Fibroblast of mammary gland (primary cell): ENCODE measurements at places on chromosomes 7 and 10.
A peak's percentile ranks its signal among the peaks of the same experiment; 100 is the strongest.

DNA sequence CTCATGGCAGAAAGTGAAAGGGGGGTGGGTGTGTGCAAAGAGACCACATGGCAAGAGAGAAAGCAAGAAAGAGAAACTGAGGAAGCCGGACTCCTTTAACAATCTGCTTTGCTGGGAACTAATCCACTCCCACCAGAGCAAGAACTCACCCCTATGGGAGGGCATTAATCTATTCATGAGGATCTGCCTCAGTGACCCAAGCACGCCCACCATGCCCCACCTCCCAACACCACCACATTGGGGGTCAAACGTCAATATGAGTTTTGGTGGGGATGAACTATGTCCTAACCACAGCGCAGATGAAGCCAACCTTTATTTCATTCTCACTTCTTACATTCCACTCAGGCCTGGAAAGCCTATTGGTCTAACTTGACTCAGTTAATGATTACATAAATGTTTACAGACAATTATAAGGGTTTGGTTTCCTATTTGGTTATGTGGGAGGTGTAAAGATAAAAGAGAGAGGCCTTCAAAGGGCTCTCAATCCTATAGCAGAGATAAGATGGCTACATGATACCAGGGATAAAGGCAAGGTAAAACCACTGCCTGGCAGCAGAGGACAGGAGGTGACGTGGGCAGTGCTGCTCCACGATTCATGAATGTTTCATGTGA, 601.8 kb downstream of the PARD3 start:
- no peak for DNase-seq

- DNase-seq, result no peak
Observed at GRCh38 chr7:147909431-147910148, 681.0 kb upstream of the C7orf33 start.

- no peak for DNase-seq
Observed at GRCh38 chr10:67036808-67037207, 111.0 kb downstream of the LRRTM3 start.

- DNase-seq, result no peak
Observed at GRCh38 chr7:27410812-27411544, 168.4 kb downstream of the EVX1 start.

DNA sequence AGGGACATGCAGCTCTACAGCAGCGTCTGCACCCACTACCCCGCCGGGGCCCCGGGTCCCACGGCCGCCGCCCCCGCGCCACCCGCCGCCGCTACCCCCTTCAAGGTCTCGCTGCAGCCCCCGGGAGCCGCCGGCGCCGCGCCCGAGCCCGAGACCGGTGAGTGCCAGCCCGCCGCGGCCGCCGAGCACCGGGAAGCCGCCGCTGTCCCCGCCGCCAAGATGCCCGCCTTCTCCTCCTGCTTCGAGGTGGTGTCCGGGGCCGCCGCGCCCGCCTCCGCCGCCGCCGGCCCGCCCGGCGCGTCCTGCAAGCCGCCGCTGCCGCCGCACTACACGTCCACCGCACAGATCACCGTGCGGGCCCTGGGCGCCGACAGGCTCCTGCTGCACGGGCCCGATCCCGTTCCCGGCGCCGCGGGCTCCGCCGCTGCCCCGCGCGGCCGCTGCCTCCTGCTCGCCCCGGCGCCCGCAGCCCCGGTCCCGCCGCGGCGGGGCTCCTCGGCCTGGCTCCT, 631 bp downstream of the OTUD1 start:
- no peak for DNase-seq

DNA sequence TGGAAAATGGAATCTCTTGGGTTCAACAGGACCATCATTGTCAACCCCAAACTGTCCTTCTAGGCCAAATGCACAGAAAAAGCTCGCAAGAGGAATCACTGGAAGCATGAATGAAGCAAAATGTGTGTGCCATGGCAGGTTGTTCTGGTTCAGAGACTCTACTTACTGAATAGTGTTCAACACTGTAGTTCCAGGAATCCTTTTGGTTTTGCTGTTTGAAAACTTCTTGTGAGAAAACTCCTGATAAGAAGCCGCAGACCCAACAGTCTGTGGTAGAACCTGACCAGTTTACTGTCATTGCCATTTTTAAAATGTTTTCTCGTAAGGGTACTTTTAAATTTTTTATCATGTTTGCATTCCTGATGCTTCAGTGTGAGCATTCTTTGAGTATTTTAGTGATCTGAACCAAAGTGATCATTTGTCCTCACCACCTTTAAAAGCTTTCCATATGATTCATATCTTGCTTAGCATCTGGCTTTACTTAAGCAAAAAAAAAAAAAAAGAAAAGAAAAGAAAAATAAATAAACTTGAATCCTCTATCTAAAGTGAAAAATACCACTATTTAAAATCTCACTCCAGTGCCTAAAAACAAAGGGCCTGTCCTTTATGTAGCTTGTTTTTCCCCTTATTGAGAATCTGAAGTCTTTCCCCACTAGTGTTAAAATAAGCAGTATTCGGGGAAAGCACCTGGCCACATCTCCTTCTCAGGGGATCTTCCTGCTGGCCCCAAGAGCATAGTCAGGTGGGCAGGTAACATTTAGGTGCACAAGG, 92.4 kb downstream of the WNT2 start:
- peak; percentile 52 for DNase-seq

- DNase-seq, result peak; percentile 47
Observed at GRCh38 chr10:17046989-17047388, 82.6 kb downstream of the CUBN start.

- peak; percentile 43 for DNase-seq
Observed at GRCh38 chr10:26367771-26368170, 70.4 kb upstream of the APBB1IP start.

DNA sequence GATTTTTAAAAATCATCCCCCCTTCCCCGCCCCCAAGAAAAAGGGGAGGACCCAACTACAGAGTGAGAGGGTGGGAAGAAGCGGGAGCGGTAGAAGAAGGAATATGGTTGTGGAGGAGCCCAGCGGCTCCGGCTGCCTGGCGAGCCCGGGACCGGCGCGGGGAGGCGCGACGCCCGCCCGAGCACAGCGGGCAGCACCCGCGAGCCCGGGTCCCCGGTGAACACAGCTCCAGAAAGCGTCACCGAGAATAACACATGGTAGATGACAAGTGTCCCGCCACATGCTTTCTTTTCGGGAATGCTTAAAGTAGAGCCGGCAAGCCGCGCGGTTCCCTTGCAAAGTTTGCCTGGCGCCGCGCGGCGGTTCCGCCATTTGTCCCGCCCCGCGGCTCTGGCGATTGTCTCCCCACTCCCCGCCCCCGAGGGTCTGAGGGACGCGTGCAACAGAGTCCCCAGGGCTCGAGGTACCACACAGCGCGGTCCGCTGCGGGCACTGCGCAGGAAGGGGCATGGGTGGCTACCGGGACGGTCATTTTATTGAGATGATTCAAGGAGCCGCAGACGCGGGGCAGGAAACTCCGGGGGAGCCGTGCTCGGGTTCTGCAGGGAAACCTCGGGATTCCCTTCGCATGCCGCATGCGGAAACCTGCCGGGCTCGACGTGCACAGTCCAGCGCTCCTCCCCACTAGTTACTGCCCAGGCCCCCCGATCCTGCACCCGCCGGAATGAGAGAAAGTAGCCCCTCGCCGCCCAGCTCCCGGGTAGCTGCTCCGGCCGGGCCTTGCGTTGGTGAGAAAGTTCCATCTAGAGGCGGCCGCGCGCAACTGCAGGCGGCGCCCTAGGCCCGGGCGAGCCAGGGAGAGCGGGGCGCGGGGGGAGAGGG, 781 bp upstream of the GRM8 start:
- peak; percentile 28 for DNase-seq

GRCh38 chr10:47147186-47147585, 152.8 kb upstream of the GDF10 start:
- DNase-seq, result no peak

DNA sequence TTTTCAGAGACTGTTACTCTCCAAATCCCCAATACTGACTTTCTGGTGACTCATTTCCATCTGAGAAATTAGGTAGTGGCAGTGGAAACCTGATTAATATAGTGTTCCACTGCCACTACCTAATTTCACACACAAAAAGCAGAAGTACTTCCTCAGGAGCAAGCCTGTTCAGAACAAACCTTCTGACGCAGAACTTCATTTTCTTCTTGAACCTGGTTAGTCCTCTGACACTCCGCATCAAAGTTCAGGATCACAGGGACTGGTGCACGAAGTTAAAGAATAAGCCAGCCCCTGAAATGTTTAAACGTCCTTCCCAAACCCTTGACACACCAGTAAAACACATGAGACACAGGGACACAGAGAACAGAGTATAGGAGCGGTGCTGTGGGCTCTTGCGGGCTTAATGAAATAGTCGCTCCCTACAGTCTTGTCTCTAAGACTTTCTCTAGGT, 4.4 kb downstream of the WDR91 start:
- no peak for DNase-seq

DNA sequence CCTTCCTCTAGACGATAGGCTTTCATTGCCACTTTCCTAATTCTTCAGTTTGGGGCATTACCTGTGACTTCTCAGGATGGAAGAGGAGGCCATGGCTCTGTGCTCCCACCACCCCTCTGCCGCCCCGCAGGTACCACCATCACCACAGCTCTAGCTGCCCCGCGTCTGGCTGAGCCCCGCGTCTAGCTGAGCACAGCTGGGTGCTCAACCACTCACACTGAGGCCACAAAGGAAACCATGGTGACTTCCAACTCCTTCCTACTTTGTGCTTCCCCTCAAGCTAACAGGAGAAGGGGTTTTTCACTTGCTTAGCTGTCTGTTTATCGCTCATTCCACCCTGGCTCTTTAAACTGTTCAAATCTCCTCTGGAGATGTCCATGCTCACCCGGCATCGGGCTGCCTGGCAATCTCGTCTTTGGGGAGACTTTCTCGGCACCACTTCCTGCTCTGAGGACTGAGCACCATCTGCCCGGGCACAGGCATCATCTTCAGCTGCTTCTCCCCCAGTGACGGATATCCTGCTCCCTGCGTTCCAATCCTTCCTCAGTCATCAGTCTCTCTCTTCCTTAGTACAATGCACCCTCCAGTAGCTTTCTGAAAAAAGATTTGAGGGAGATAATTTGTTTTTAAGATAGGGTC, 59.4 kb downstream of the MAD1L1 start:
- DNase-seq, result no peak

DNA sequence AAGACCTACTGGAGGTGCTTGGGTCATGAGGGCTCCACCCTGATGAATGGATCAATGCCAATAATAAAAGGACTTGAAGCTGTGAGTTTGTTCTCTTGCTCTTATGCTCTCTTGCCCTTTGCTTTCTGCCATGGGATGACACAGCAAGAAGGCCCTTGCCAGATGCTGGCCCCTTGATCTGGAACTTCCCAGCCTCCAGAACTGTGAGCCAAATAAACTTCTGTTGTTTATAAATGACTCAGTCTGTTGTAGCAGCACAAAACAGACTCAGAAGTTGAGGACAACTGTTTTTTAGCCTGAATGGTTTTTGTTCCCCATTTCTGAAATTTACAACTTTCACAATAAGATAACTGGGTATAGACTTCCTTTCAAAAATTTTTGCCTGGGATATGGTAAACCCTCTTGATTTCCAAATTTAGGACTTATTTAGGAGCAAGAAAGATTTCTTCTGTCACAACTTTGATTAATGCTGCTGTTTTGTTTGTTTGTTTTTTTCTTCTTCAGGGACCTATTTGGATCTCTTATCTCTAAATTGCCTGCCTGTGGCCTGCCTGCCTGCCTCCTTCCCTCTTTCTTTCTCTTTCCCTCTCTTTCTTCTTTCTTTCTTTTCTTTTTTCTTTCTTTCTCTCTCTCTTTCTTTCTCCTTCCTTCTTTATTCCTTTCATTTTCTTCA, 12.1 kb downstream of the ENTPD1 start:
- peak; percentile 57 for DNase-seq

DNA sequence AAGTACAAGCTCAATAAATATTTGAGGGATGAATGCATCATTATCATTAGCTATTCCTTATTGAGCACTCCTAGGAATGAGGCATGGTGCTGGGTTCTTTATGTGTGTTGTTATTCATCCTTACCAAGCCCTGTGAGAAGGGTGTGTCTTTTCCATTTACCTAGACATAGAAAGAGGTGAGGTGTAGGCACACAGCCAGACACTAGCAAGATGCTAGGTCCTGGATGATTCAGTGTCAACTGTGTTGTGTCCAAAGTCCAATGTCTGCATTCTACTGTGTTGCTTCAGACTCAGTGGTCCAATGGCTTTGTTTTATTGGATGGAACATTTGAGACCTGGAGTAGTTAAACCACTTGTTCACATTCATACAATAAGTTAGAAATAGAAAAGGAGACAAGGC, 605.5 kb downstream of the LRMDA start:
- DNase-seq, result no peak

GRCh38 chr7:91940171-91940570, 491 bp upstream of the AKAP9 start:
- peak; percentile 33 for DNase-seq

DNA sequence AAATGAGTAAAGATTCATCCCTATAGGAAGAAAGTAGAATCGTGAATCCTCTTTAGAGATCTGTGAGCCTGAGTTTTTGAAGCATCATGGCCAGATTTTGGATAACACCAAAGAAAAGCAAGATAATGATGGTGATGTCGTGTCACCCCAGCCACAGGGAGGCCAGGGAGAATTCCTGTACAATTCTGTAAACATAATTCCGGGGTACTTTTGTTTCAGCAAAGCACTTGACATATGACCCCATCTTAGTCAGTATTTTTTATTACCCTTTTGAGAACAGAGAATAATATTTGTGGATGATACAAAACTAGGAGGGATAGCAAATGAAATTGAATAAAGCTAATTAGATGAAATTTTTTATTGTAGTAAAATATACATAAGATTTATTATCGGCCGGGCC, 33.8 kb downstream of the NACAD start:
- DNase-seq, result no peak

DNA sequence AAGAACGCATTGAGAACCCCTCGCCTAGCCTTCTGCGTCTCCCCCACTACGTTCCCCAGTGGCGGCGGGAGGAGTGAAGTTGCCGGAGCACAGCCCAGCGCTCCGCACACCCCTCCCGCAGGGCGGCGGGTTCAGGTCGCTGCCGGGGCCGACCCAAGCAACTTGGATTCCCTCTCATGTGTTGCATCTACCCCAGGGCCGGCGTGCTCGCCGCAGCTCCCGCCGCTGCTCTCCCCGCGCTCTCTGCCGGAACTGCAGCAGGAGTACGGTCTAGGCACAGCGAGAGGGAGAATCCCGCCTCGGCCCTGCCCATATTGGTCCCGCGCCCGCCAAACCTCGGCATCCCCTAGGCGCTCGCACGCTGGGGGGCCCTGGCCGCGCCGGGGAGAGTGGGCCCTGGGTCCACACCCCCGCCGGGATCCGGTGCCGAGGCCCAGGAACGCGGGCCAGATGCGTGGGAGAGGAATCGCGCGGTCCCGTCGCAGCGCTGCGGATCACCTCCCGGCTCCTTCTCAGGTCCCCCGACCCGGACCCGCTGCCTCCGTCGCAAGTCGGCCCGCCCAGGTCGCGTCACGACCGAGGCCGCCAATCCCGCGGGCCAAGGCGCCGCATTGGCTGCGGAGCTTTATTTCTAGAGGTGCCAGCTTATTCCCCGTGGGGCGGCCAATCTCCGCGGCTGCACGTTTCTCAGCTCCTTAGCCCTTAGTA, 648 bp upstream of the TMEM243 start:
- DNase-seq, result peak; percentile 62

GRCh38 chr10:131915990-131916766, 15.4 kb downstream of the PPP2R2D start:
- DNase-seq, result no peak

DNA sequence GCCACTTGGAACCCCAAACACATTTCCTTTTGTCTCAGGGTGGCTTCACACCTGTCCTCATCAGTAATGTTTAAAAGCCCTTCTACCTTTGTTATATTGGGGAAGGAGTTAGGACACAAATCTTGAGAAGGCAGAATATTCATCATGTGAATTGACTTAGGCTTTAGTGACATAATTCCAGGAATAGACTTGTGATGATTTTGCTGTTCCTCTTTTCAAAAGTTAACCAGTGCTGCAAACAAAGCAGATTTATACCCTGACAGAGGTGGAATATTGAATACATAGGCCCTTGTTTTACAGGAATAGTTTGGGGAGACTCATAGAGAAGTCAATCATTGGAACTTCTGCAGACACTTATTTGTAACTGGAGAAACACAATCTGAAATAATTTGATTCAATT, 27.0 kb downstream of the ZNF786 start:
- no peak for DNase-seq
